Activated CD8-positive, alpha-beta memory T cell treated with anti-CD3 and anti-CD28 coated beads for 48 hours (primary cell): ENCODE measurements at places on chromosomes 1 and 21.

- DNase-seq = no peak
These were observed 310.0 kb downstream of the LMO4 start for GRCh38 chr1:87638636-87639035.

- DNase-seq = no peak
These were observed 5.1 kb downstream of the KCNJ15 start for GRCh38 chr21:38261851-38262250.

DNA sequence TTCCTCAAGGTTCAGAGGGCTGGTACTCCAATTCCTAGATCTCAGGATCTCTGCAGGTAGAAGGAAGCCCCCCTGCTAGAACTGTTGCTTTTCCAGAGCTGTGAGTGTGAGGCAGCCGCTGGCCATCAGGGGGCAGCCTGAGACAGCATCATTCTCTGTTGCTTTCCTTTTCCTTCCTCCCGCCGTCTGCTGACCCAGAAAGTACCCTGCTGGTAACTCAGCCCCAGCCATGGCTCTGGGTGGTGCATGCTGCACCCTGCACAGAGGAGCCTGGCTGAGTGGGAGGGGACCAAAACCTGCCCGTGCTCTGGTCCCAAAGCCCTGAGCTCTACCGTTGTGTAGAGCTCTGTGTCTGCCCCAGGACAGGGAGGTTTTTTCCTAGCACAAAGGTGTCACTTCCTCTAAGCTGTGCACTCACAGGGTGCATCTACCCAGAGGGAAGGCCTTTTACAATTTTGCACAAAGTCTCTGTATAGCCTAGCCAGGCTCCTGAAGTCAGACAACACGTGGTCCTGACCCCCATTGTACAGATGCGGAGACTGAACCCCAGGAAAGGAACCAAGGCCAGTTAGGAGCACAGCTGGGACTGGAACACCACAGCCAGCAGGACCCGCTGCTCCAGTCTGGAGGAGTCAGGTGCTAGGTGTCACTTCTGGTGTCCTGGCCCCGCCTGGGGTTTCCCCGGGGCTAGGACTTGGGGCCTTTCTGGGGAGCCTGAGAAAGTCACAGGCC is 5.6 kb upstream of the FAM131C start:
- peak; percentile 34 for DNase-seq

GRCh38 chr1:85109475-85109874 is 61.2 kb upstream of the MCOLN3 start:
- no peak for DNase-seq

GRCh38 chr1:224375059-224375458 is 18.4 kb downstream of the CNIH4 start:
- DNase-seq = no peak

DNA sequence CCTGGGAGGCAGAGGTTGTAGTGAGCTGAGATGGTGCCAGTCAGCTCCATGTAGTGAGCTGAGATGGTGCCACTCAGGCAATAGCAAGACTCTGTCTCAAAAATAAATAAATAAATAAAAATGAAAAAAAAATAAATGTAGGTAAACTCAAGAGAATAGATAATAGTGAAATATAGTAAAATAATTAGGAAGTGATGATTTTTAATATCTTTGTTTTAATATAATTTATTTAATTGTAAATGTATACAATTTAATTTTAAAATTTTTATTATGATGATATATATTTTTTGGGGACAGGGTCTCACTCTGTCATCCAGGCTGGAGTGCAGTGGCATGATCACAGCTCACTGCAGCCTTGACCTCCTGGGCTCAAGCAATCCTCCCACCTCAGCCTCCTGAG is 19.6 kb upstream of the SERINC2 start:
- no peak for DNase-seq

- DNase-seq = no peak
These were observed 36.5 kb downstream of the ZMYND12 start for GRCh38 chr1:42419126-42419821.

DNA sequence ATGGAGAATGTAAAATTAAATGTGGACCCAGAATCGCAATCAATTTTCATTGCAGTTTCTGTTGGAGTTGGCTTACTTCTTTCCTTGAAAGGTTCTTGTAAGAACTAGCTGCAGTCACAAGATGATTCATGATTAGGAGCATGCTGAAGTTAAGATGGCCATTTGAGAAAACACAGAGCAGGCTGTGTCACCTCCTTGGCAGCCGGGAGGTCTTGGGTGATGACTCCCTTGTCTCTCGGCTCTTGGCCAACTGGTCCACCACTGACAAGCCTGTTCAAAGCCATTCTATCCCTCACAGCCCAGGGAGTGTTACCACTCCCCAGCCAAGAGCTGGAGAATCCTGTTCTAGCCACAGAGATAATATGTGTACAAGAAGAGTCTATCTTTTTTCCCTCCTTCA is 40.6 kb downstream of the OPTC start:
- DNase-seq = no peak

GRCh38 chr1:125066385-125066784 is 3881.6 kb downstream of the SRGAP2C start:
- DNase-seq = no peak

DNA sequence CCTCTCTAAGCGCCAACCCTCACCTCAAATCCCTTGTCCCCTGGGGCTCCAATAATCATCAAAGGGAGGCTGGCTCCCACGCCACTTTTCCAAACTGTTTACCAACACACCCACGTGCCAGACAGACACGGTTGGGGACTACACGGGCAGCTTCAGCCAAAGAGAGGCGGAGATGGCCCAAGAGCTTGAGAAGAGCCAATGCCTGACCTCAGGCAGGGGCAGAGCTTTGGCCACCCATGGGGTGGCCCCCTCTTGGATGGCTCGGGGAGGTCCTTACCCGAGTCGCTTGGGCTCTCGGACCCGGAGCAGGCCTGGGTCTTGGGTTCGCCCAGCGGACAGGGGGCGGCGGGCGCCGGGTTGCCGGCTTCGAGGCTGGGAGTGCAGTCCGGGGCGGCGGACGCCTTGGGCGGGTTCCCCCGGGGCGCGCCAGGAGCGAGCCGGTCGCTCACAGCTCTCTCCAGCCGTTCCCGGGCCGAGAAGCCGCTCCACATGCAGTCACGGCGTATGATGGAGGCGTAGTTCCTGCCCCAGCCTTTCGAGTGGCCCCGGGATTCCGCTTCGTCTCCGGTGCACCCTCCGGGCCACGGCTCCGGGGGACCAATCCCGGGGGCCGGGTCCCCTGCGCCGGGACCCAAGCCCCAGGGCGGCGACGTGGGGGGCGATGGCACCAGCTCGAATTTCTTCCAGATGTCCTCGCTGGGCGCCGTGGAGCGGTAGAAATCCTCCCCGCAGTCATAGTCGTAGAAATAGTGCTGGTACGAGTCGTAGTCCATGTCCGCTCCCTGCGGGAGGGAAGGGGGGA is 854 bp downstream of the MYCL start:
- no peak for DNase-seq

DNA sequence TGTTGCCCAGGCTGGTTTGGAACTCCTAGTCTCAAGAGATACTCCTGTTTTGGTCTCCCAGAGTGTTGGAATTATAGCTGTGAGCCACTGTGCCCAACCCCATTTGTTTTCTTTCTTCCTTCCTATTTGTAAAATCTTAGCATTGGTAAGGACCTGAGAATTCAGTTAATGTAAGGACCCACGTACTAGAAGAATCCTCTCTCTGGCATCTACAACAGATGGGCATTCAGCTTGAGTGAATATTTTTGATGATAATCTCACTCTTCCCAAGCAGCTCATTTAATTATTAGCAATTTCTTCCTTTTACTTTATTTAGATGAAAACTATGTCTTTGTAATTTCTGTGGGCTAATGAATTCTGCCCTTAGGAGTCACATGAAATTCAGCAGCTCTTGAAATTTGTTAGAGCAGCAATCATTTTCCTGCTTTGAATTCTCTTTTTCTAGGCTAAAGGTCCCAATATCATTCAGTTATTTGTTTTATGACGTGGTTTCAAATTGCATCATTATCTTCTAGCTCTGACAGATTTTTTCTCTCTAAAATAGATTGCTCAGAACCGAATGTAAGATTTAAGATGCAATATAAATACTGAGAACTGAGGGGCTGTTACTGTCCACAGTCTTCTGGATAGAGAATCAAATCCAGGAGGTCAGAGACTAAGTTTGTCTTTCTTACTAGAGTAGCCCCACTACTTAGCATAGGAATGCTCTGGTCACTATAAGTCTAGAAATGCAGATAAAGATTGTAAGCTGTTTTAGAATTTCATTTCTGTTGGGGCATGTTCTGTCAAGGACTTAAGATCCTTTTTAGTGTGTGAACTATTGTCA is 59.4 kb downstream of the EPB41 start:
- no peak for DNase-seq

GRCh38 chr1:232454227-232454886 is 175.6 kb downstream of the SIPA1L2 start:
- DNase-seq = no peak

GRCh38 chr1:21901473-21901847 is 35.6 kb downstream of the HSPG2 start:
- DNase-seq = no peak

DNA sequence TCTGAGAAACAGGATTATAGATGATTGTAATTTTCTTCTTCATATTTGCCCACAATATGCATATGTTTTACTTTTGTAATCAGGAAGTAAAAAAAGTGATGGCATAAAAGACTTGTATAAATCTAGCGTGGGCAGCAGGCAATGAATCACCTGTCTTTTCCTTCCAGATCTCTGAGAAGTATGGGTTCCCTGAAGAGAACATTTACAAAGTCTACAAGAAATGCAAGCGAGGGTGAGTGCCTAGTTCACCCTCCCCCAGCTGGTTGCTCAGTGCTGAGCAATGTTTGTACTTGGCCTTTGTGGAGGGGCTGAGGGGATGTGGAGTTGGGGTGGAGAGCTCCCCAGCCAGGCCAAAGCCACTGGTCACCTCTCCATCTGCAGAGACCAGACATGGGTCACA is 30.7 kb downstream of the GRHL3 start:
- no peak for DNase-seq

- no peak for DNase-seq
These were observed 241.7 kb upstream of the RAB4A start for GRCh38 chr1:229028987-229029878.

DNA sequence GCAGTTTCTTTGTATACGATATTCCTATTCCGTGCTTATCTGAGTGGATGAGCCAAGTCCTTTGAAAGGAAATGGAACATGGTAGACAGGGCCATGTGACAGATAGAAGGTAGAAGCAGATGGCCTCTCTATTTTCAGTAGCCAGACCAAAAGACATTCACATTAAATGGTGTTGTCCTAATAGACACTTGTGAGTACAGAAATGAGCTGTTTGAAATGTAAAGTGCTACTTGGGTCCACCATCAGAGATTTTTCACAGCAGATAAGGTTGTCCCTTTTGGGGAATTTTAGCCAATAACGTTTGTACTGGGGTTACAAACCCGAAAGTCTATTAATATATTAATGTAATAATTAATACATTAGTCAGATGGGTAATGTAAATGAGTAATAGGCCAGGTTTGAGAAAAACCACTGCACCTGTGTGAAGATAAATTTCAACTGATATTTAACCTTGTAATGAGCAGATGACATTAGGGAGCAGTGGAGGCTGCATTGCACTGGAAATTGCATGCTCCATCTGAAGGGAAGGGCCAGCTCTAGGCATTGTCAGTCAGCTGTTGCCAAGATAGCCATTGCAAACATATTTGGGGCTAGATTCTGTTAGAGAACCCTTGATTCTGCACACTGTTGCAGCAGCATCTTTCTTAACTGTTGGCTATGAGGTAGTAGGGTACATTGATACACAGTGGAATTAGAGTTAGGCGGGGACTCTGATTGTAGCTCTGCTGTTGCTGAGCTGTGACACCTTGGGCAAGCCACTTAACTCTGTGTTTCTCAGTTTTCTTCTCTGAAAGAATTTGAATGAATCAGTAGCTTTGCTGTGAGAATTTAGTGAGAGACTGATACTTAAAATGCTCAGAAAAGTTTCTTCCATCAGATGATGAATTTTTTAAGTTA is 43.8 kb downstream of the FGGY start:
- no peak for DNase-seq

GRCh38 chr1:97365026-97365425 is 555.8 kb downstream of the DPYD start:
- no peak for DNase-seq

DNA sequence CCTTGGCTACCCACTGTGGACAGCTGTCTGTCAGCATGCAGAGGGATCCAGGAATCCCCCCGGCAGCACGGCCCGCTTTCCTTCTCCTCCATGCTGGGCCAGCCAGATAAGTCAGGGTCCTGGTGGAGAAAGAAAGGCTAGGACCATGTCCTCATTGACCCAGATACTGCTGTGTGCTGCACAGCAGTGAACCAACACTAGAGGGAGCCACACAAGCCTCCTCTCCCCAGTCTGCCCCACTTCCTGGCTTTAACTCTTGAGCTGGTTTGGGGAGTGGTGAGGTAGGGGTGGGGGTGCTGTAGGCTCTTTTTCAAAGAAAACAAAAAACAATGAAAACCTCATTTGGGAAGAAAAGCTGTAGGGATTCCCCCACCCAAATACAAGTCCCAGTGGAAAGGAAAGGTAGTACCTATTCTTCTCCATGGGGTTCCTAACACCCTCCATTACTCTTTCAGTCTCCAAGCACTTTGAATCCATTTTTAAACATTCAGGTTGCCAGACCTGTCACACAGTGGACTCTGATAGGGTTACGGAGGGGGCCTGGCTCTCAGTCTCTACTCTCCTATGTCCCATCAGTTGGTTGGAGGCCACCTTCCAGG is 84.9 kb upstream of the CD1D start:
- DNase-seq = no peak

DNA sequence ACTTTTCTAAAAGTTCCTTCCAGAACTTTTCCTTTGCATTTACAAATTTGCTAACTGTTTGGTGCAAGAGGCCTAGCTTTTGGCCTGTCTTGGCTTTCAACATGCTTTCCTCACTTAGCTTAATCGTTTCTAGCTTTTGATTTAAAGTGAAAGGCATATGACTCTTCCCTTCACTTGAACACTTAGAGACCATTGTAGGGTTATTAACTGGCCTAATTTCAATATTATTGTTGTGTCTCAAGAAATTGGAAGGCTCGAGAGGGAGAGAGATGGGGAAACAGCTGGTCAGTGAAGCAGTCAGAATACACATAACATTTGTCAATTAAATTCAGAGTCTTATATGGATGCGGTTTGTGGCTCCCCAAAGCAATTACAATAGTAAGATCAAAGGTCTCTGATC is 63.0 kb upstream of the MPC2 start:
- no peak for DNase-seq

- DNase-seq = no peak
These were observed 95.3 kb downstream of the C1orf21 start for GRCh38 chr1:184482136-184482535.

GRCh38 chr21:26832546-26832945 is 12.7 kb downstream of the ADAMTS1 start:
- no peak for DNase-seq

GRCh38 chr1:9068981-9069325 is 482 bp downstream of the SLC2A5 start:
- DNase-seq = no peak

GRCh38 chr1:220732137-220732536 is 16.0 kb upstream of the MTARC2 start:
- no peak for DNase-seq
